ENCODE measurements at places on chromosomes 6 and 20.
A peak's percentile ranks its signal among the peaks of the same experiment; 100 is the strongest.

DNA sequence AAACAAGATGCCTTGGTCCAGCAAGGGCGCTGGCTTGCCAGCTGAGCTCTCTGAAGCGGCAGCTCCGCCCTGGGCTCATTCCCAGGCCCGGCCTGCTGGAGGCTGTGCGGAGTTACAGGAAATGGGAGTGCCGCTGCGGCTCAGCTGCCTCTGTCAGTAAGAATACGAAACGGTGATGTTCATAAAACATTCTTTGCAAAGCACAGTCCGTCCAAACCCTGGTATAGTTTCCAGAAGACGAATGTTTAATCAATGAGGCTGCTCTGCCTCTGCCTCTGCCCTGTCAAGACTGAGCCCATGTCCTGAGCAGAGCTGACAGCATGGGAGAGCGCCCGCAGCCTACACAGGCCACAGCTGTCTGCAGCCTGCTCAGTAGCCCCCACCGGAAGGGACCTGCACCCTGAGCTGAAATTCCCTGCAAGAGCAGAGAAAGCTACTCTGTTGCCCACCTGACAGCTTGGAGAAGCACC is 153.3 kb upstream of the SNX9 start:
- no peak for DNase-seq

GRCh38 chr20:63977739-63978276 is 1.6 kb downstream of the SAMD10 start:
- no peak for DNase-seq

DNA sequence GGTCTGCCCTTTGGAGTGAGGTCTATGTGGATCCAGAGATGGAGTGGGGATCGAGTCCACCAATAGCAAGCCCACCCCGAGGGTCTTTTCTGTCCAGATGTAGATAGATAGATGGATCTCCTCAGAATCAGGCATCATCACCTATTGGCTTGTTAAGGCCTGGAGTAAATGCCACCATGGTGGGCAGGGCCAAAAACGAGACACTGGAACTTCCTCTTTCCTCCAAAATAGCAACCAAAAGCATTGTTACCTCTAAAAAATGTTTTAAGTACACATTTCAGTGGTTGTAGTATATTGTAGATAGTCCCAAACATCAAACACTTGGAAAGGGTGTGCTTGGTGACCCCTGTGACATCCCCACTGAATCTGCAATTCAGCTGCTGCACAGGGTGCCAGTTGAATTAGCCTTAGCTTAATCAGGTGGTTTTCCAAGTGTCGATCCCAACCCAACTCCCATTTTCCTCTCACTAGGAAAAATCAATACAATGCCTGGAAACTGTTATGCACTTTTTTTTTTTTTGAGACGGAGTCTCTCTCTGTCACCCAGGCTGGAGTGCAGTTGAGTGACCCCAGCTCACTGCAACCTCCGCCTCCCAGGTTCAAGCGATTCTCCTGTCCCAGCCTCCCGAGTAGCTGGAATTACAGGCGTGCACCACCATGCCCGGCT is 35.0 kb upstream of the NELFCD start:
- DNase-seq, result no peak

DNA sequence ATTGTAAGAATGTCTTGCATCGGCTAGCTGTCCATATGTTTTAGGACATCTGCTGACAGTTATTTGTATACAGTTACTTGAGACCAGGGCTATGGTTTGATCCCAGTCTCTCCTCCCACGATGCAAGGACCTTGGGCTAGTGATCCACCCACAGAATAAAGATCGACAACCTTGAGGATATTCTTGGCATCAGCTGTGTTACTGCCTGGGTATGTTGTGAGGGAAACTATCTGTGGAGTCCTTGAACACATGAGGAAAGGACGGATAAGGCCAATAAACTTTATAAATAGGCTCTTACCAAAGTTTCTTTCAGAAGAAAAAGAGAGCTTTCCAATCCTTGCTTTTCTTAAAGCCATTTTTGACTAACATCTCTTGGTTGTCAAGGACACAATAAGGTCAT is 70.8 kb upstream of the HEY2 start:
- no peak for DNase-seq

GRCh38 chr20:61682114-61682995 is 383.3 kb downstream of the TAF4 start:
- DNase-seq, result no peak

- no peak for DNase-seq
Observed at GRCh38 chr20:63223121-63223825, 7.3 kb upstream of the YTHDF1 start.

- DNase-seq, result no peak
Observed at GRCh38 chr6:122347280-122347679, 52.2 kb upstream of the HSF2 start.

DNA sequence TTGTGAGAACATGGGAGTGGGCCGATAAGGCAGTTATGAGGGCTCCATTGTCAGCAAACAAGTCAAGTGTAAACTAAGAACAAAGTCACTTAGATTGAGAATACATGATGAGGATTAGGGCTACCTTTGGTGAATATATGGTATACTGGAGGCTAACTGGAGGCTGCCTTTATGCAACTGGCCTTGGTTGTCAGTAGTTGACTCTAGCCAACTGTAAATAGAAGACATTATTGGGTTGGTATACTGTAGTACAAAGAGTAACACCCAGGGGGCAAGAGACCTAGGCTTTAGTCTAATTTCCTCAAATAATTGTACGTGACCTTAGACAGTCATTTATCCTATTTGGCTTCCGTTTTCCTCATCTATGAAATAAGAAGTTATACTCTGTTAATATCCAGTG is 235.2 kb downstream of the ARID1B start:
- no peak for DNase-seq

DNA sequence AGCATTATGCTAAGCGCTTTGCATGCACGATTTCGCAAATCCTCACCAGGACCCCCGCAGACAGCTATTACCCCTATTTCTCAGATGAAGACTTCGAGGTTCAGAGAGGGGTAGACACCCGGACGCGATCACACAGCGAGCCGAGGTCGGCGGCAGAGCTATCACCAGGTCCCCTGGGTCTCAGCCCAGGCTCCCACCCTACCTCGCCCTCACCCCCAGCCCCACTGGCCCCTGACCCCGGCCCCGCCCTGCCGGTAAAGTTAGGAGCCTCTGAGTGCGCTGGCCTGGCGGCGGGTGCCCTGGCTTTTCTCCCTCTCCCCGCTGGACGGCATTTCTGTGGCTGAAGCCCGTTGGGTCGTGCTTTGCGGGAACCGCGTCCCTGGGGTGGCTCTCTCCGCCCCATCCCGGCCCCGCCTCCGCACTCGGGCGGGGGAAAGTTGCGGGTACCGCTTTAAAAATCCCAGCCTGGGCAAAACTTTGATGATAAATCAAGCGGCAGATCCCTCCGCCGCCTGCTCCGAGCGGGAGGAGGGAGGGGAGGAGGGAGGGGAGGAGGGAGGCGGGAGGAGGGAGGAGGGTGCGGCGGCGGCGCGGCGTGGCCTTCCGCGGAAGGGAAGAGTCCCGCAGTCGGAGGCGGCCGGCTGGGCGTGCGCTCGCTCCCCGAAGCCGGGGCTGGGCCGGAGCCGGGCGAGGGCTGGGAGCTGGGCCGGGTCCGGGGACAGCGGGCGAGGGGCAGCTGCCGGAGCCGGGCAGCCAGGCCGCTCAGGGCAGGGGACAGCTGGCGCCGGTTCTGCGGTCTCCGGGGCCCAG is at the start of gene VSTM2L:
Gene VSTM2L (plus strand): TSS at position 624 of the 810 bp plus-strand sequence. CDS start 224 bp downstream, outside the sequence.
- no peak for DNase-seq

DNA sequence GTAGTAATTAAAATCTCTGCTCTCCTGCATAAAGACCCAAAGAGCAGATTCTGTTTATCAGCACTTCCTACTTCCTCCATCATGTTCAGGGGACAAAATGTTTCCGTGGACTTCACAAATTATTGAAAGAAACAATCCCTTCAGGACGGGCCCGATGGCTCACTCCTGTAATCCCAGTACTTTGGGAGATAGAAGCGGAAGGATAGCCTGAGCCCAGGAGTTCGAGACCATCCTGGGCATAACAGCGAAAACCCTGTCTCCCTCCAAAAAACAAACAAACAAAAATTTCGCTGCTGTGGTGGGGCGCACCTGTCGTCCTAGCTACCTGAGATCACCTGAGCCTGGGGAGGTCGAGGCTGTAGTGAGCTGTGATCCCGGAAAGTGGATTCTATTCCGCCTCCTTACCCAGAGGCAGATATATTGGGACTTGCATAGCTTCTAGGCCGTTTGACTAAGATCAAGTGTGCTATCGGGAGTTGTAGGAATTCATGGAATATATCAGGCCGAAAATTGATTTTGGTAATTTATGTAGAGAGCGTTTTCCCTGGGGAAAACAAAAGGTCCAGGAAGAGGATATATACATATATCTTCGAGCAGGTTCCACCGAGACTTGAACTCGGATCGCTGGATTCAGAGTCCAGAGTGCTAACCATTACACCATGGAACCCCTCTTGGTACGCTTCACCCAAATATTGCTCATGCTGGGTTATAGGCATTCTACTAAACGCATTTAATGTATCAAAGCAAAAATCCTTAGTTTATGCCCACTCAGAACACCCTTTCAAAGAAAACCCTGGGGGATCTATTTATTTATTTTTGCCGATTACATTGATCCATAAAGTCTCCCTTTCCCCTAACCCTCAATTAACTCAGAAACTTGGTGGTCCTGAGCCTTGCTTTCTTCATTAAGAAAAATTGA is 74.5 kb upstream of the ZNF184 start:
- no peak for DNase-seq

DNA sequence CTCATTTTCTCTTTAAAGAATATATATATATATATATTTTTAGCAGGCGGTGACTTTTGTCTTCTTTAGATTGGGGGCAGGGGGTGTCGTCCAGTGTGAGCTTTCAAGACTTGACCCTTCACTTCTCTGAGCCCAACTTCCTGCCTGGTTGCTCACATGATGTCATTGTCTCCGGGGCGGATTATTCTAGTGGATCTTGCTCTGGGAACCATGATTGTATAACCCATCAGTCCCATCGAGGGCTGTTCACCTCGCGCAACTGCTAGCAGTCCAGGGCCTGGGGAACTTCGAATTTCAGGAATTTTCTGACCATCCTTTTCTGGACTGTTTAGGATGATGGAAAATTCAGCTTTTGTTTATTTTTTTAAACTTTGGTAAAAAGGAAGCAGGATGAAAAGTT is 1.0 kb downstream of the IGF2R start:
- DNase-seq, result no peak

DNA sequence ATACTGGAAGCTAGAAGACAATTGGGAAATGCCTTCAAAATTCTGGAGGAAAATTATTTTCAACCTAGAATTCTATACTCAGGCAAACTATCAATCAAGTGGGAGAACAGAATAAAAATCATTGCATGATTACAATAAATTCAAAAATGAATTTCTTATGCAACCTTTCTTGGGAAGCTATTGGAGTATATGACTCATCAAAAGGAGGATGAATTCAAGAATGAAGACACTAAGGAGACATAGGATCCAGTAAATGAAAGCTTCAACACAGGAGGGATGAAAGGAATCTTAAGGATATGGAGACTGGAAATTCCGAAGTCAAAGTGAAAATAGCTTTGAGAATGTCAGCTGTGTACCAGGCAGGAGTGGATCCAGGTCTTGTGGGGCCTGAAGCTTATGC is 12.6 kb upstream of the UBR2 start:
- DNase-seq, result no peak

- no peak for DNase-seq
Observed at GRCh38 chr6:132270726-132271402, 130.4 kb downstream of the MOXD1 start.

- no peak for DNase-seq
Observed at GRCh38 chr20:35297740-35298139, 5.5 kb upstream of the FAM83C start.

DNA sequence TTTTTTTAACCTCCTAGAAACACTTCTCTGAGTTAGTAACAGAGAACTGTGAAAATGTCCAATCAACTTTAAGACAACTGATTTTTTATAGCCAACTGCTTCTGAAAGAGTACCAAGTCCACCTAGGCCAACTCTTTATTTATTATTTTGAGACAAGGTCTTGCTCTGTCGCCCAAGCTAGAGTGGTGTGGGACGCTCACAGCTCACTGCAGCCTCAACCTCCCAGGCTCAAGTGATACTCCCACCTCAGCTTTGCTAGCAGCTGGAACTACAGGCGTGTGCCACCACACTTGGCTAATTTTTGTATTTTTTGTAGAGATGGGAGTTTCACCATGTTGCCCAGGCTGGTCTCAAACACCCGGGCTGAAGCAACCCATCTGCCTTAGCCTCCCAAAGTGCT is 331.6 kb downstream of the RNGTT start:
- no peak for DNase-seq

- no peak for DNase-seq
Observed at GRCh38 chr6:51565472-51565871, 521.9 kb downstream of the PKHD1 start.

- no peak for DNase-seq
Observed at GRCh38 chr6:13422681-13423221, 64.6 kb downstream of the GFOD1 start.

DNA sequence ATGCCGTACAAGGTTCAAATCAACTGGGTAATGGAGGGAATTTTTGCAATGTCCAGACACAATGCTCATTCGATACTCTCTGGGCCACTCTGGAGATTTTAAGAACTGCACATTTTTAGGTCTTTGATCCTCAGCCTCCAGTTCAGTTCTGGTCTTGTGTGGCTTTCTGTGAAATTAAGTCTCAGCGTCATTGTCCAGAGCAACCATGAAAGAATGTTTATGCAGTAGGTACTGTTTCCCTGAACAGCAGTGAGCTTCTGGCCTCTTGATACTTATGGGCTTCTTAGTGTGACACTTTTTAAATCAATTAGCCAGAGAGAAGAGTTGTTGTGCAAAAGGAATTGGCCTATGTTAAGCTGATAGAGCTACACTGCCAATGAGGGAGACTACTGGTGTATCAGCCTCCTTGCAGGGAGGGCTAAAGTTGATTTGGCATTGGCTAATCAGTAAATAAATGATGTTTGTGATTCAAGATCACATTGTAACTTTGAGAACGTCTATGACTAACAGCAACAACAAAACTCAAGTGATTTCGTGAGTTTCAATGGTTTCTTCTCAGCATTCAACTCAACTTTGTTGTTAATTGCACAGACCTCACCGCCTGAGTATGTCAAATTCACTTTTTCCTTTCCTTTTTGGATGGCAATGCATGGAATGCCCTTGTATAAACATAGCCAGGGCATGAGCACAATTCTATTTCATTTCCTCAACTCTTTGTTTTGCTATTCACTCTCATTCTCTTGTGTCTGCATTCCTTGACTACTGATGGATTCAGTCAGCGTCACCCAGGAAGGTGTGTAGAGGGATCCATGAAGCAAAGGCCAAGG is 85.1 kb downstream of the GJA1 start:
- peak; percentile 83 for DNase-seq
